Suppressor macrophage treated with lipopolysaccharide for 4 hours (primary cell): ENCODE measurements at places on chromosomes 11 and 22.
A peak's percentile ranks its signal among the peaks of the same experiment; 100 is the strongest.

DNA sequence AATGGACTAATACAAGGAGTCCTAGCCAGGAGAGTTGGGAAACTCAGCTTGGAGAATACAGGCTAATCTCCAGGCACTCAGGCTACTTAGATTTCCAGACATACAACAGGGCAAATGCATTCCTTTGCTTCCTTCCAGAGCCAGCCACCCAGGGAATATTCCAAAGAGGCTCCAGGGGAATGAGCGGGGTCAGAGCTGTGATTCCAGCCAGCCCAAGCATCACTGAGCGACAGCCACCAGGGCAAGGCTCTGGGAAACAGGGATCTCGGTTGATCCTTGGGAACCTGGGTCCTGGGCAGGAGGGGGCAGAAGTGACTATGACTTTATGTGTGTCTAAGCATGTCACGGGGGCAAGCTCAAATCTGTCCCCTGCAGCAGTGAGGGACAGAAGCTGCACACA lies 112.3 kb upstream of the LMO1 start:
- no peak for DNase-seq

DNA sequence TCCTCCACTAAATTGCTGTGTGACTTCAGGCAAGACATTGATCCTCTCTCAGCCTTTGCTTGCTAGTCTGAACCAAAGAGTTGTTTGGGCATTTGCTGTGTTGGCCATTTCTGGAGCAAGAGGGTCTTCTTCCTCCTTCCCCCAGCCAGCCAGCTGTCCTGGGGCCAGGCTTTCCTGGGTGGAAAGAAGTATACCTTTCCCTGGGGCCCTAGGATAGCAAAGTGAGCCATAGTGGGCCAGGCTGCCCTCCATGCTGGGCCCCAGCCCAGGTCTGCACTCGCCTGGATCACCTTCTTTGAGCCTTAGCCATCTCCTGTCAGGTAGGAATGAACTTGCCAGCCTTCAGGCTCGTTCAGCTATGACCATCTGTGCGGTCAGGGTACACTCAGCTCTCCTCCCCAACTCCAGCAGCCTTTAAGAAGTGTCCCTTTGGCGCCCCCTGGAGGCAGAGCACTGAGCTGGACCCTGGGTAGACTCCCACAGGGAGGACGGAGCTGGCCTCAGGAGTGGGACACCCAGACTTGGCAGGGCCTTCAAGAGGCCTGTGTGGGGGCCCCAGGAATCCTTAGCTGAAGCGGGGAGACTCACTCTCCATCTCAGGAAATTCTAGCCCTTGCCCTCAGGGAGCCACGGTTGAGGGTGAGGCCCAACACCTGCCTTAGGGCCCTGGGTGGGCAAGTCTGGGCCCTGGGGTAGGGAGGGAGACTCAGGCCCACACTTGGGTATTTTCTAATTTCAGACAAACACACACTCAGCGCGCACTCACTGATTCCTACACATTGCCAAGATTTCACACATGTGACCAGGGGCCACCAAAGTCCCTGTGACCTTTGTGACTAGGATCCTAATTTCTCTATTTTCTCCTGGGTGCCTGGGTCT lies 35.6 kb upstream of the TPBGL start:
- peak; percentile 94 for DNase-seq

GRCh38 chr11:115941044-115941443 lies 436.8 kb upstream of the CADM1 start:
- no peak for DNase-seq

DNA sequence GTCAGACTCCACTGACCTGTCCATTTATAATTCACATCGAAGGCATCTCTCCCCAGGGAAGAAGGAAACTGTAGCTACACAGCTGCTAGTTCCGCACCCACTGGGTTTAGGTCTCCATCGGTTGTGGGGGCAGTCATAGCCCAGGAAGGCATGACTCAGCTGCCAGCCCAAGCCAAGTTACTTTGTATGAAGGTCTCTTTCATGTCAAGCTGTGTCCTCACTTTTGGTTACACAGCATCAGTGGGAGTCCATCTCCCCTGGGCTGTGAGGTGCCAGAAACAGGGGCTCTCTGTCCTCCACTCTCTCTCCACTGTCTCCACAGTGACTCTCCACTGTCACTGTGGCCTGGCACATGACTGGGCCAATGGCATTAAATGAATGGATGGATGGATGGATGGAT lies 585.2 kb downstream of the BRD1 start:
- DNase-seq, result no peak

GRCh38 chr11:130103296-130103814 lies 33.7 kb downstream of the APLP2 start:
- no peak for DNase-seq
